ENCODE measurements at places on chromosomes 6 and 20.

DNA sequence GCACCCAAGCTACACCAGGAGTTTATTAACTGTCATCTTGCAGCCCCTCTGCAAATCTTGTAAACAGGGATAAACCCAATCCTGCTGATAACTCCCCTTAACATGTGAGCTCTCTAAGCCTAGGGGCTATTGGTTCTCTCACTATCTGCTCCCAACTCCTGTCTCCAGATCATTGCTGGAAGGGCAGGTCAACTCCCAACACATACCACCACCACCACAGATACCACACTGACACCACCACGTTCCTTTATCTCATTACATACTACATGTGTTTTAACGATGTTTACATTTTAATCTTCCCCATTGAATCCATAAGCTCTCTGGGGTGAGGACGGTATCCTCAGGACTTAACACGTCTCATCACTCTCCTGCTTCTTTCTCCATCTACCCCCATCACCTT is 51.8 kb downstream of the SIM1 start:
- no peak for DNase-seq

DNA sequence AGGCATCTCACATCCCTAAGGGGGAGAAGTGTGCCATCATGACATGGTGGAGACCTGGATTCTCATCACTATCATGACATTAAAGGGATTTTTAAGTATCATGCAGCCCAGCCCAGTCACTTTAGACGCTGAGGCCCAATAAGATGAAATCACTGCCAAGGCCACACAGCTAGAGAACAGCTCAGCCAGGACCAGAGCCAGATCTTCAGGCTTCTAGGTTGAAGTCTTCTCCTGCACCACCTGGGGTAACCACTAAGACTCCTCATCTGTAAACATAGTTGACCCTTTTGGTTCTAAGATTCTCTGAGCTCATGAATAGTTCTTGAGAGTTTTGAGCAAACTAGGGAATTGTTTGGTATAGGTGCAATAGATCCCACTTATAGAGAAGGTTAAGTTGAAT is 125.1 kb downstream of the TCP11 start:
- no peak for DNase-seq

DNA sequence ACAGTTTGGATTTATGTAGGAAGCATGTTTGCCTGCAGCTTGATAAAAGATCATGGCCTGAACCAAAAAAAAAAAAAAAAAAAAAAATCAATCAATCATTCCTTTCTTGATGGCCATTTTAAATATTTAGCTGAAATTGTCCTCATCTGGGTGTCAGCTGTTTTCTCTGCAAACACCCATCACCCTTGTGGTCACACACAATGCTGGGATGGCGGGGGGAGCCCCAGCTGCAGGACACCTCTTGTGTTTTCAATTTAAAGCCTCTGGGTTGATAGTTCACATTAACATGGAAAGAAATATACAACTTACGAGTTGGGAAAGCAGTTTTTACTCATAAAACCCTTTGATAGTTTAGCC is 160.4 kb downstream of the ZFP64 start:
- no peak for DNase-seq

DNA sequence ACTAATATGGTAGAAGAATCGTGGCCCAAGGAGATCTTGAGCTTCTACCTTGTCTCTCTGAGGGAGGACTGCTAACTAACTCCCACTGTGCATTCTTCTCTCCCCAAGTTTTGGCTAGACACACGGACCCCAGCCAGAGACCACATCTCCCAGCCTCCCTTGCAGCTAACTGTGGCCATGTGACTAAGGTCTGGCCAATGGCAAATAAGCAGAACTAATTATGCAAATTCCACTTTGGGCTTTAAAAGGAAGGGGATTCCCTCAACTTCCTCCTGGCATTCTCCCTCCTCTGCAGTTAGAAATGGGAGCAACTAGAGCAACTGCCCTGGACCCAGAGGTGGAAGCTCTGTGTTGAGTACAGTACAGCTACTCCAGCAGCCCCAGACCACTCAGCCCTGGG is 15.4 kb downstream of the BPIFA2 start:
- no peak for DNase-seq

GRCh38 chr20:53875452-53875851 is 194.9 kb downstream of the BCAS1 start:
- no peak for DNase-seq

- DNase-seq = no peak
Observed at GRCh38 chr6:94902974-94903628, 674.2 kb upstream of the MANEA start.

GRCh38 chr20:47212606-47213207 is 143.8 kb downstream of the ZMYND8 start:
- no peak for DNase-seq

GRCh38 chr20:32449057-32449889 is 91.1 kb downstream of the ASXL1 start:
- DNase-seq = no peak

DNA sequence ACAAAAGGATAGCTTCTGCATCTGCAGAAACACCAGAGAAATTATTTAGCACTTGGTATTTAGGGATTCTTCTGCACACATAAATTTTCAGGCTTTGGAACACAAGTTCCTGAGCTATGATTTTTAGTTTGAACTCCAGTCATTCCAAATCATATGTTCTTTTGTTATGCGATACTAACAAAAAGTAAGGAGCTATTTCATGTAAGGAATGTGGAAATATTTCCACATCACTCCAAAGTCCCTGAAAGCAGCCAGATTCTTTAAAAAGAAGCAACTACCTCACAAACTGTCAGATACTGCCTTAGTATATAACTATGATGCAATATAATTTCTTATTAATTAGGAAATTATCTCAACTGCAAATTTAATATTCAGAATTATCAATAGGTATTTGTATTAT is 106.9 kb downstream of the RNGTT start:
- DNase-seq = peak; percentile 37

DNA sequence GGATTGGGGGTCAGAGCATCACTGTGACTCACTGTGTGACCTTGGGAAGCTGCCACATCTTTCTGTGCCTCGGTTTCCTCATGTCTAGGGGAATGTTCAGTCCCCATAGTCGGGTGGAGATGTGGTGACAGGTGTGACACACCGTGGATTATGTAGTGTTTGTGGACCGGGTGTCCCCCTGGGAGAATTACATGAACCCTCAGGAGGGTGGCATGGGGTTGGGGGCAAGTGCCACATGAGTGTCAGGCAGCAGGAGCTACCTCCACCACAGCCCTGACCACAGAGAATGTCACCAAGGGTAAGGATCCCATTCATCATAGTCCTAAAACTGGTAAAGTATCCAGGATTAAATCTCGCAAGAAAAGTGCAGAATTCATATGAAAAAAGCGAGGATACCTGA is 23.2 kb downstream of the SUN5 start:
- no peak for DNase-seq

DNA sequence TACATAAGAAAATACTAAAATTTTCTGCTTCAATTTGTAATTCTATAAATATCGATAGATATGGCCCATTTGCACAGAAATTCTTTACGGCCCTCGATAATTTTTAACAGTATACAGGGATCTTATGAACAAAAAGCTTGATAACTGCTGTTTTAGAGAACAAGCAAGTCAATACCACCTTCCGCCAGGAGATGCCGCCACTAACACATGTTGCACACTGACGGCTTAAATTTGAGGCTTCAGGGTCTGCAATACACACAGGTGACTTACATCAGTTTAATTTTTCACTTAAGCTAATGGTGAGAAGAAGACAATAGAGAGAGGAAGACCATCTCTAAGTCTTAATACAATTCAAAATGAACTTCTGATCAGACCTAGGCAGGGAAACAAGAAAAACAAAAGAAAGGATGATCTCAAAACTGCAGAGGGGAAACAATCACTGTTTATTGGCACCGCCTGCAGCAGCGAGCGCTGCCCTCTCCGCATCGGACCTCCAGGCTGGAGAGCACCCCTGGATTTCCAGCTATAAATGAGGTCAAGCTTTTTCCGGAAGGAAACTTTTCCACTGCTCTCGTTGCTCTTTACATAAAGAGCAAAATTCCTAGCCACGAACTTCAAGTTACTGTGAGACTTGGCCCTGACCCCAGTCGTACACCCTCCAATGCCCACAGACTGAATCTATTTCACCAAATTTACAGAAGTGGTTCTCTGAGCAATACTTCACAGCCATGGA is 53.9 kb downstream of the OTOR start:
- peak; percentile 46 for DNase-seq

Measured in umbilical cord (tissue), 2 donors.